ENCODE measurements at places on chromosomes 4 and X.

GRCh38 chr4:184475096-184475461, 729 bp upstream of the IRF2 start:
- peak; percentile 79 for DNase-seq

DNA sequence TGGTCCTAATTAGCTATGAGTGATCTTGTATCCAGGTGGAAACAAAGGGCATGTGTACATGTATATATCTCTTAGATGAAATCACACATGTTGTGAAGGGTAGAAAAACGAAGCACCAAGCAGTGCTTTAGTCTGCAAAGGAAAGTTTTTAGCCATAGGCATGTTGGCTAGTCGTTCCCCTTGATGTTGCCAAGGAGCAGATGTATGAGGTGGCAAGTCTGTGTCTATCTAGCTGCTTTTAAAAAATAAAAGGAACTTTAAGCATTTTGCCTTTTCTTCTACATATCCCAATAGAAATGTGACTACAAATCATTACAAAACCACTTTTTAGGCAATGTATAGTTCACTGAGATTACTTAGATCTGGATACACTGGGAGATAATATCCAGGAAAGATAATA, 63.1 kb downstream of the NSUN7 start:
- no peak for DNase-seq

GRCh38 chr4:84718699-84719098, 135.8 kb downstream of the CDS1 start:
- no peak for DNase-seq

DNA sequence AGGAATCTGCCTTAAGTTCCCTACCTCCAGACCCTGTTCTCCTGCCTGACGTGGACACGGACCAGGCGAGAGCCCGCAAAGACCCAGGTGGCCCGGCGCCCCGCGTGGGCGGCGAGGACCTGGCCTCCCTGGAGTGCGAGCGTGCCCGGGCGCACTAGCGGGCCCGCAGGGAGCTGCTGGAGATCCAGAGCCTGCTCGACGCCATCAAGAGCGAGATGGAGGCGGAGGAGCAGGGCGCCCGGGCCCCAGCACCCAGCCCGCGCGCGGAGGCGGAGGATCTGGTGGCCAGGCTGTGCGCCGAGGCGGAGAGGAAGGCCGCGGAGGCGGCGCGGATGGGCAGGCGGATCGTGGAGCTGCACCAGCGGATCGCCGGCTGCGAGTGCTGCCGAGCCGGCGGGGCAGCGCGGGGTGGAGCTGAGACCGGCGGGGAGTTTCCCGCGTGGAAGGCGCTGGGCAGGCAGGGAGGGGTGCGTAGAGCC, 18.2 kb downstream of the MRFAP1 start:
- DNase-seq: peak; percentile 53

DNA sequence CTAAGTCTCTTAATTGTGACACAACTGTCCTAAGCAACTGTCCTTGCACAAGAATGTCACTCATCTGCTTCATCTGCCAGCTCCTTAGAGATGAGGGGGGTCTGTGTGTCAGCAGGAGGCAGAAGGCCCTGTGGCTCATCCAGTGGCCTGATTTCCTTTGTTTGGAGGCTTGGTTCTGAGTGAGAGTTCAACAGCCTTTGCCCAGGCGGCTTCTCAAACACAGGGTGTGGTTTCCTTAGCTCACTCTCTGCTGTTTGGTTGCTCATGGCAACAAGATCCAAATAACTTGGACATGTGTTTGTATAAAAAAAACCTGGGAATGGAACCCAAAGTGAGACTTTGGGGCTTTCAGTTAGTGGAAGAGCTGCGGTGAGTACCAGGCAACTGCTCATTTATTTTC, 46.6 kb downstream of the MAP7D3 start:
- DNase-seq: no peak

GRCh38 chrX:372856-373640, 13.7 kb downstream of the PPP2R3B start:
- DNase-seq: peak; percentile 30

- no peak for DNase-seq
Observed at GRCh38 chrX:9393571-9393970, 71.3 kb upstream of the TBL1X start.
